Stimulated activated CD4-positive, alpha-beta T cell treated with anti-CD3 and anti-CD28 coated beads, Interleukin-1b, Interleukin-23, amount 100 ng/mL, for 1 hour (primary cell): ENCODE measurements at places on chromosomes 16 and 17.

- no peak for DNase-seq
These were observed 4.4 kb downstream of the PITPNM3 start for GRCh38 chr17:6551869-6552531.

GRCh38 chr16:69773260-69773947 is 11.3 kb downstream of the WWP2 start:
- no peak for DNase-seq

GRCh38 chr16:86019446-86020047 is 120.6 kb downstream of the IRF8 start:
- no peak for DNase-seq

- DNase-seq: no peak
These were observed 5.8 kb downstream of the PDK2 start for GRCh38 chr17:50100921-50101345.

DNA sequence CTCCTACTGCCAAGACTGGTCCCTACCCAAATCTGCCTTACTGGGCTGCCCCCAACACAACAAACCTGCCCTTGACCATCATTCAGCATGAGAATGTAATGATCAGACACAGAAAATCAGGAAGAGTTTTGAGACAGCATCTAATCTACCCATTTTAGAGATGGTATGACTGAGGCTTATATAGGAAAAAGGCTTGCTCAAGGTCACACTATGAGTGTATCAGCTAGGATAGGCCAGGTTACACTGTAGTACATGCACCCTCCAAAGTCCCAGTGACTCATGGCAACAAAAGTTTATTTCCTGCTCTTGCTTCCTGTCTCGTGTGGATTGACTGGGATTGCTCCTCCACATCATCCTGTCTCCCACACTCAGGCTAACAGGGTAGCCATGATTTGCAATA is 27.9 kb downstream of the NLRC5 start:
- DNase-seq: no peak

DNA sequence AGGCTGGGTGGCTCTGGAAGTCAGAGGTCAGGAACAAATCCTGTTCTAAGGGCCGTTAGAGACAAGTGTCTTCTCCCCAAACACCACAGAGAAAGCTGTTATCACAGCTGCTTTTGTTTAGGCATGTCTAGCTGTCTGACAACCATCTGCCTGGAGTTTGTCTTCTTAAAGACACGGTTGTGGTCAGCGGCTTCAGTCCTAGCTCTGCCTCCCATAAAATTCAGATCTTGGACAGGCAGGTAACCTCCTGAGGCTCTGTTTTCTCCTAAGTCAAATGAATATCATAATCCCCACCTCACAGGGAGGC is 2.3 kb upstream of the ITGA3 start:
- no peak for DNase-seq
